ENCODE measurements at places on chromosomes 5 and 9. TPM values are rescaled to one million over a fixed set of nuclear protein-coding genes. Genes with fewer than 3 reads are reported as not detected.

ABCA2 gene
- total RNA-seq: 27.9 TPM

PTPRD gene
- not detected for total RNA-seq

SH3PXD2B gene
- 0.34 TPM for total RNA-seq

DNA sequence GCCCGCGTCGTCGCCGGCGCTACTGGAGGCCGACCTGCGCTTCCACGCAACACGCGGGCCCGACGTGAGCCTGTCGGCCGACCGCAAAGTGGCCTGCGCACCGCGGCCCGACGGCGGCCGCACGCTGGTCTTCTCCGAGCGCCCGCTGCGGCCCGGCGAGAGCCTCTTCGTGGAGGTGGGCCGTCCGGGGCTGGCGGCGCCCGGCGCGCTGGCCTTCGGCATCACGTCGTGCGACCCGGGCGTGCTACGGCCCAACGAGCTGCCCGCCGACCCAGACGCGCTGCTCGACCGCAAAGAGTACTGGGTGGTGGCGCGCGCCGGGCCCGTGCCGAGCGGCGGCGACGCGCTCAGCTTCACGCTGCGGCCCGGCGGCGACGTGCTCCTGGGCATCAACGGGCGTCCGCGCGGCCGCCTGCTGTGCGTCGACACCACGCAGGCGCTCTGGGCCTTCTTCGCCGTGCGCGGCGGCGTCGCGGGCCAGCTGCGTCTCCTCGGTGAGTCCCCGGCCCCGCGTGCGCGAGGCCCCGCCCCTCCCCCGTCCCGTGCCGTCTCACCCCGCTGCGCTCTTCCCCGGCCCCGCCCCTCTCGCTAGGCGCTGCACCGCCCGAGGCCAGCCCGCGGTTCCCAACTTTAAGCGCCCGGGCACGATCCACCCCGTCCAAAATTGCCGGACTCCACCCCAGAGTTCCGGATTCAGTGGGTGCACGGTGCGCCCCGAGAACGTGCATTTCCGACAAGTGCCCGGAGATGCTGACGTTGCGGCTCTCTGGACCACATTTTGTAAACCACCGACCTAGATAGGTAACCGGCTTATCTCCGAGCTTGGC lies 42.8 kb downstream of the NEURL1B start:
- H3K36me3 ChIP-seq: no peaks in the 10 kb centered on the region
- H3K4me1 ChIP-seq: peaks cover 8% of the 10 kb centered on the region
- no peaks in the 10 kb centered on the region for H3K27me3 ChIP-seq
- peak; percentile 63 for DNase-seq
- peak overlapping the region; percentile 38 for H3K4me3 ChIP-seq
- H3K27ac ChIP-seq: peak overlapping the region; percentile 53

DNA sequence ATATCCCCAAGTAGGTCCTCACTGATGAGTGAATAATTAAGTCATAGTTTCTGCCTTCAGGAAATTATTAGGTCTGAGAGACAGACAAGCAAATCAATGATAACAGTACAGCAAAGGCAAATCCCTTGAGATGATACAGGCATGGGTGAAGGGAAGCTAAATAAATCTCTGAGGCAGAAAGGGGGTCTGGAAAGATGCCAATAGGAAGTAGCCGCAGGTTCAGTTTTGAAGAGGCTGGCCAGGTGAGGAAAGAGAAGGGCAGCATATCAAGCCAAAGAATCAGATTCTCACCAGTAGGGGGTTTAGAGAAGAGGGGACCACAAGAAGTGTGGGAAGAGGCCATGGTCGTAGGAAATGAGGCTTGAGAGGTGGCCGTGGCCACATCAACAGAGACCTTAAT lies 85.8 kb downstream of the KIAA1958 start:
- DNase-seq: no peak
- H3K27me3 ChIP-seq: no peaks in the 10 kb centered on the region
- no peaks in the 10 kb centered on the region for H3K4me1 ChIP-seq
- peaks cover 13% of the 10 kb centered on the region for H3K36me3 ChIP-seq
- no peak overlapping the region for H3K27ac ChIP-seq
- no peak overlapping the region for H3K4me3 ChIP-seq

DNA sequence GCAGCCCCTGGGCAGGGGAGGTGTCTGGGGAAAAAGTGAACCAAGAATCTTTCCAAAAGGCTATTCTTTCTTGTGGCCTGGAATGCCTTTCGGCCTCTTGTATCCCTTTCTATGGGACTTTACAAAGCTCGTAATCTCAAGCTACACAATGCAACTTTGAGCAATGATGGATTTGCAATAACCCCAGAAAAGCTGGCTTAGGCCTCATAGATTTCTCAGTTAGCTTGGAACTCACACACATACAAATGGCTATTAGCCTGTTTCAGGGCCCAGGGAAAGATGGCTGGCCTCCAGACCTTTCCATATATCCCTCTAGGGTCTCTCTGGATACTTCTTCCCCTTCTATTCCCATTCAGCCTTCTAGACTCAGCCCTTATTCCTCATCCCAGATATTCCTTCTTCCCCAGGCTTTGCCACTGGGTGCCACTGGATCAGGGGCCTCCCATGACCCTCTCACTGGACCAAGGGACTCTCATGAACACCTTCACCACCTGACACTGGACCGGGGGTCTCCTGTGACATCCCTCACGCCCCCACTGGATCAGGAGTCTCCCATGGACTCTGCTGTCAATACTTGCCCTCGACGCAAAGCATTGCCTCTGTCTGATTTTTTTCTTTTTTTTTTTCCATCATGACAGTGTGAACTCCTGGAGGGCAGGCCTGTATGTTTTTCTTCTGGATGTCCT lies 59.5 kb downstream of the RAD23B start:
- no peaks in the 10 kb centered on the region for H3K4me1 ChIP-seq
- no peak overlapping the region for H3K4me3 ChIP-seq
- no peaks in the 10 kb centered on the region for H3K36me3 ChIP-seq
- no peaks in the 10 kb centered on the region for H3K27me3 ChIP-seq
- H3K27ac ChIP-seq: no peak overlapping the region

DNA sequence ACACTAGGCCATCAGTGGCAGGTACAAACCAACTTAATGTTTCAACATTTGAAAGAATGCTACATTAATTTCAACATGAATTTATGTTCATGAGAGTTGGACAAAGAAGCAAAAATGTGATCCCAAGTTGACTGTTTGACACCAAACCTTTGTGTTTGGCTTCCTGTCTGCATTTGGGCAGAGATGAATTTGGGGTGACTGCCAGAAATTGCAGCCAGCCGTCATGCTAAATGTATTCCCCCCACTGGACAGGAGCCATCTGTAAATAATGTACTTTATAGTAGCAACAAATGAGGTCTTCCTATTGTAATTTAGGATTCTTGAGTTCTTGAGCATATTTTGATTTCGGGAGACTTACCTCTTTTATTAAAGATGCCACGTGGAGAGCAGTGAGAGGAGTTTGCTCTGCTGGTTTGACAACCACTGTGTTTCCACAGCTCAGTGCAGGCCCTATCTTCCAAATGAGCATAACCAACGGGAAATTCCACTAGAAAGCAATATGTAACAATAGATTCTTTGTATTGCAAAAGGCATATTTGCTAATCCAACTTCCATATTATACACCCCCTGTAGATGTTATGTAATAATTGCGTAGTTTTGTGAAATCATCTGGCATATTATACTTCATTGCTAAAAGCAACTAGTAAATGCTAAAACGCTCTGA lies 27.6 kb downstream of the ALDH1A1 start:
- no peak for DNase-seq
- no peaks in the 10 kb centered on the region for H3K36me3 ChIP-seq
- no peaks in the 10 kb centered on the region for H3K4me1 ChIP-seq

GRCh38 chr9:137268538-137269201 lies 8.9 kb upstream of the TOR4A start:
- H3K4me1 ChIP-seq: no peaks in the 10 kb centered on the region
- no peak overlapping the region for H3K27ac ChIP-seq
- peaks cover 72% of the 10 kb centered on the region for H3K36me3 ChIP-seq
- DNase-seq: no peak
- H3K27me3 ChIP-seq: no peaks in the 10 kb centered on the region

- no peak overlapping the region for H3K4me3 ChIP-seq
- no peaks in the 10 kb centered on the region for H3K36me3 ChIP-seq
- peaks cover 35% of the 10 kb centered on the region for H3K4me1 ChIP-seq
- H3K27me3 ChIP-seq: no peaks in the 10 kb centered on the region
- no peak for DNase-seq
Measured at GRCh38 chr5:142358648-142359047, 33.8 kb upstream of the SPRY4 start.

GRCh38 chr5:146016764-146017484 lies 80.5 kb downstream of the SH3RF2 start:
- no peak overlapping the region for H3K4me3 ChIP-seq
- no peaks in the 10 kb centered on the region for H3K4me1 ChIP-seq
- no peak overlapping the region for H3K27ac ChIP-seq

DNA sequence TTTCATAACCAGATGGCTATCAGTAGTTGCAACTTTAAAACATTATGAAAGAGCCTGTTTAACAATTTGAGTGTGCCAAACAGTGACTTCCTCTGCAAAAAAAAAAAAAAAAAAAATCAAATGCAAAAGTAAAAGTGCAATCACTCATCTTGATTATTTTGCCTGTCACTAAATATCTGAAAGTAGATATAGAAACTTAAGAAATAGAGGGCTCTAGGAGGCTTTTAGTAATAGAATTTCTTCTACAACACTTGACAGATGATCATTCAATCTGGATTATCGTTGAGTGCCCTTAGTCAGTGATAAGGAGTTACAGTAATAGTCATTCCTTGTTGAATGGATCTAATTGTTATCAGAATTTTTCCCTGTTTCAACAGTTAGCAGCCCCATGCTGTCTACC lies 101.8 kb downstream of the CETN3 start:
- H3K36me3 ChIP-seq: no peaks in the 10 kb centered on the region
- DNase-seq: no peak
- no peaks in the 10 kb centered on the region for H3K4me1 ChIP-seq
- no peak overlapping the region for H3K4me3 ChIP-seq
- no peak overlapping the region for H3K27ac ChIP-seq
- H3K27me3 ChIP-seq: no peaks in the 10 kb centered on the region

- no peaks in the 10 kb centered on the region for H3K36me3 ChIP-seq
- DNase-seq: no peak
- H3K4me3 ChIP-seq: no peak overlapping the region
- H3K4me1 ChIP-seq: no peaks in the 10 kb centered on the region
Measured at GRCh38 chr5:83441747-83442146, 29.8 kb upstream of the VCAN start.

DNA sequence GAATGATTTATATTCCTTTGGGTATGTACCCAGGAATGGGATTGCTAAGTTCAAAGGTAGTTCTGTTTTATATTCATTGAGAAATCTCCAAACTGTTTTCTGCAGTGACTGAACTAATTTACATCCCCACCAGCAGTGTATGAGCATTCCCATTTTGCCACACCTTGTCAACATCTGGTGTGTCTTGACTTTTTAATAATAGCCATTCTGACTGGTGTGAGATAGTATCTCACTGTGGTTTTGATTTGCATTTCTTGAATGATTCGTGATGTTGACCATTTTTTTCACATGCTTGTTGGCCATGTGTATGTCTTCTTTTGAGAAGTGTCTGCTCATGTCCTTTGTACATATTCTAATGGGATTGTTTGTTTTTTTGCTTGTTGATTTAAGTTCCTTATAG lies 421.5 kb downstream of the KIAA0825 start:
- DNase-seq: no peak
- no peaks in the 10 kb centered on the region for H3K36me3 ChIP-seq
- no peak overlapping the region for H3K4me3 ChIP-seq

GRCh38 chr9:109918339-109919163 lies 138.6 kb downstream of the PALM2AKAP2 start:
- H3K27me3 ChIP-seq: no peaks in the 10 kb centered on the region
- H3K36me3 ChIP-seq: no peaks in the 10 kb centered on the region
- H3K27ac ChIP-seq: no peak overlapping the region
- H3K4me1 ChIP-seq: peaks cover 14% of the 10 kb centered on the region
- peak overlapping the region; percentile 20 for H3K4me3 ChIP-seq
- peak; percentile 55 for DNase-seq

- no peaks in the 10 kb centered on the region for H3K4me1 ChIP-seq
- DNase-seq: no peak
- H3K4me3 ChIP-seq: no peak overlapping the region
- no peaks in the 10 kb centered on the region for H3K27me3 ChIP-seq
- H3K27ac ChIP-seq: no peak overlapping the region
Measured at GRCh38 chr5:175032741-175033151, 308.4 kb downstream of the MSX2 start.

DNA sequence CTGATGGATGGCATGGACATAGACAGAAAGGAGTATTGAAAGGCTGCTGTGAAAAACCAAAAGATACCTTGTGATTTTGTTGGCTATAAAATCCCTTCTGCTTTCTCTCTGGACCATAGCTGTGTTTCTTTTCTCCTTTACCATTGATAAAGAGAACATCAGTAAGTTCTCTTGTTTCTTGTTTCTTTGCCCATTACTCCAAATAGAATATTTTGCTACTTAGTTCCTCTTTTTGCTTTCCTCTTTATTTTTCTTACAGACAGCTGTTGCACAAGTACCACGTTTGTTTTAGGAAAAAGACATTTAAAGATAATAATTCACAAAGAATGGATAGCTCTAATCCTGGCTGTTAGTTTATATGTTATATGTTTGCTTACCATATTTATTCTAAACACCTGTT lies 1129.2 kb downstream of the DTWD2 start:
- H3K4me1 ChIP-seq: no peaks in the 10 kb centered on the region
- H3K36me3 ChIP-seq: no peaks in the 10 kb centered on the region
- DNase-seq: no peak
- no peak overlapping the region for H3K27ac ChIP-seq
- no peaks in the 10 kb centered on the region for H3K27me3 ChIP-seq

DNA sequence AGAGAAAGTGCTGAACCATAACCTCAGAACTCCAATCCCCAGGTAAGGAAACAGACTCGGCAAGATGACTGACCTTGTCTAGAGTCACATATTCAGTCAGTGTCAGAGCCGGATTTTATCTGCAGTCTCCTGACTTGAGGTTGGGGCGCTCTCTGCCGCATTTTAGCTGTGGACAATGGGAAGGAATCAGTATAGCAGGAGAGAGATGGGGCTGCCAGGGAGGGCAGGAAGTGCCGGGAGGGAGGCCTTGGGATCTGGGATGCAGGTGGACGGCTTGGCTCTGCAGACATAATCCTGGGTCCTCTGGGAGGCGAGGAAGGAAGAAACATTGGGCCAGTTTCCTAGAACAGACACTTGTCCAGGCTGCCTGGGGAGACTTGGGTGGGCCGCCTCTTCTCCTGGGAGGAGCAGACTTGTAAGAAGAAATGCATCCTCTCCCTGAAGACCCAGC lies 39.7 kb upstream of the COL15A1 start:
- no peaks in the 10 kb centered on the region for H3K27me3 ChIP-seq
- H3K36me3 ChIP-seq: no peaks in the 10 kb centered on the region
- no peak overlapping the region for H3K4me3 ChIP-seq
- H3K27ac ChIP-seq: no peak overlapping the region
- no peak for DNase-seq

DNA sequence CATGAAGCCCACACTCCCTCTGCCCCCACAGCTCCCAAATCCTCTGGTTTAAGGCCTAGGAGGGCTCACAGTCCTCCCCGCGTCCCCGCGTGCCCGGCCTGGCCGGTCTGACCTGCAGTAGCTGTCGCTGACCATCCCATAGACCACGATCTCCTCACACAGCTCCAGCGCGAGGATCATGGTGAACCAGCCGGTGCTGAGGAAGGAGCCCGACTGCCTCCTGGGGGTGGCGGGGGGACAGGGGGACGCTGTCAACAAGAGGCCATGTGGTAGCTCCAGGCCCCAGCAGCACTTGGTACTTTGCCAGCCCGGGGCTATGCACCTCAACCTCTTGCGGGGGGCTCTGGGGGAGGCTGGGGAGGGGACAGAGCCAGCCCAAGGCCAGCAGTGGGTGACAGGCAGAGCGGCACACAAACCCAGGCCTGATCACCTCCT lies 7.0 kb downstream of the ST6GALNAC4 start:
- peaks cover 32% of the 10 kb centered on the region for H3K4me1 ChIP-seq
- no peaks in the 10 kb centered on the region for H3K27me3 ChIP-seq
- H3K4me3 ChIP-seq: no peak overlapping the region
- H3K27ac ChIP-seq: no peak overlapping the region
- DNase-seq: no peak
